ENCODE measurements at places on chromosomes 16 and 17.

- no peak for DNase-seq
Measured at GRCh38 chr17:5020502-5021023, 14.7 kb downstream of the SLC52A1 start.

- no peak for DNase-seq
Measured at GRCh38 chr17:44281570-44281969, 13.6 kb upstream of the SLC4A1 start.

GRCh38 chr17:48925991-48926342, 17.8 kb downstream of the UBE2Z start:
- no peak for DNase-seq

GRCh38 chr17:77899498-77899897, 59.0 kb upstream of the TNRC6C start:
- DNase-seq = no peak

DNA sequence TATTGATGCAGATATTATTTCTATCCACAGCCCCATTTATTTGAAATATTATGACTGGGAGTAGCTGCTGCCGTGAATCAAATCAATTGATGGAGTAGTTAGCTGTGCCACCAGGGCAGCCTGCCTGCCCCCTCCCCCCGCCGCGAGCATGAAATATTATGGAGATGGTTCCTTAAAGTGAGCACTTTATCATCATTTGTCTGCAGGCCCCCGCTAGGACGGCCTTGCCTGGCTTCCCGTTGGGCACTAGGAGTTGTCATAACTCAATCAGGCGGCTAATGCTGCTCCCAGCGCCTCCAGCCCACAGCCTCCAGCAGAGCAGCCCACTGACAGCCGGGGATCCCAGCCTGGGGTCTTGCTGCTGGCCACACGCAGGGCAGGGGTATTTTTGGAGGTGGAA, 173.9 kb downstream of the SALL1 start:
- no peak for DNase-seq

- peak; percentile 95 for DNase-seq
Measured at GRCh38 chr17:82217530-82218204, 5.0 kb upstream of the CCDC57 start.

- DNase-seq = no peak
Measured at GRCh38 chr17:81043725-81044427, 8.9 kb downstream of the BAIAP2 start.

DNA sequence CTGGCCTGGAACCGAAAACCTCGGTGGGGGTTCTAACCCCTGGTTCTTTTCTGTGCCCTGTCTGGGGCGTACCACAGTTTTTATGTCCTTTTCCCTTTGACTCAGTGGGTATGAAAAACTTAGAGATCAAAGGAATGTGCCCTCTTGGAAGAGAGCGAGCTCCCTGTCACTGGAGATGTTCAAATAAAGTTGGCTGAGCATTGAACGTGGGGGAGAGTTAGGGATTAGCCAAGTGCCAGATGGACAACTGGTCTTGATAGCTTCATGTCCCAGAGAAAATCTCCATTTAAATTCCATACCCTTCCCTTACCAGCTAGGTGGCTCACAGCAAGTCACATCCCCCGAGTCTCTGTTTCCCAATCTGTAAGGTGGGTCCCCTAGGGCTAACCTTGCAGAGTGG, 9.5 kb downstream of the ADGRG1 start:
- no peak for DNase-seq

GRCh38 chr16:49281480-49281842, at the start of gene CBLN1:
Gene CBLN1, minus strand, starts transcription at chr16:49281838. Its CDS starts 373 bp downstream, at chr16:49281465.
- no peak for DNase-seq

DNA sequence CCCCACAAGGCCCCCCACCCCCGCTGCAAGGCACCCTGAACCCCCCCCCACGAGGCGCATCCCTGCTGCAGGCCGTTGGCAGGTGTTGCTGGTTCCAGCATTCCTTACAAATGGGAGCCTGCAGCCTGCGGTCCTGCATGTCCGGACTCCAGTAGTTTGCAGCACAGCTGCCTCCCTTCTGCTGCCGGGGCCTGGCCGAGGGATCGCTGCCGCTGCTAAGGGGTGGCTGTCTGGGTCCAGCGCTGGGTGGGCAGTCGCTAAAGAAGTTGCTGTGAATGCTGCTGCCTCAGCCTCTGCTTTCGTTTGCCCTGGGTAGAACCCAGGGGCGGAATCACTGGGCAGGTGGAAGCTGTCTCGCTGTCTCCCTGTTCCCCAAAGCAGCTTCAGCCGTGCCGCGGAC, 11.8 kb downstream of the UTS2R start:
- no peak for DNase-seq

All from fibroblast of gingiva (primary cell).